ENCODE measurements at places on chromosomes 16 and 17. TPM values are rescaled to one million over a fixed set of nuclear protein-coding genes. Genes with fewer than 3 reads are reported as not detected.
A peak's percentile ranks its signal among the peaks of the same experiment; 100 is the strongest.

The OR3A3 gene
- not detected for total RNA-seq

The PFN1 gene
- 70.8 TPM for total RNA-seq

The CDK5R1 gene
- 88.1 TPM for total RNA-seq

GRCh38 chr17:57379895-57380434, 123.6 kb downstream of the MSI2 start:
- no peak for DNase-seq

The CLUH gene
- total RNA-seq = 30.2 TPM

GRCh38 chr16:78155791-78156345, 56.4 kb downstream of the WWOX start:
- DNase-seq = peak; percentile 16

- DNase-seq = no peak
These were observed 44.7 kb downstream of the IL21R start for GRCh38 chr16:27446721-27447120.

DNA sequence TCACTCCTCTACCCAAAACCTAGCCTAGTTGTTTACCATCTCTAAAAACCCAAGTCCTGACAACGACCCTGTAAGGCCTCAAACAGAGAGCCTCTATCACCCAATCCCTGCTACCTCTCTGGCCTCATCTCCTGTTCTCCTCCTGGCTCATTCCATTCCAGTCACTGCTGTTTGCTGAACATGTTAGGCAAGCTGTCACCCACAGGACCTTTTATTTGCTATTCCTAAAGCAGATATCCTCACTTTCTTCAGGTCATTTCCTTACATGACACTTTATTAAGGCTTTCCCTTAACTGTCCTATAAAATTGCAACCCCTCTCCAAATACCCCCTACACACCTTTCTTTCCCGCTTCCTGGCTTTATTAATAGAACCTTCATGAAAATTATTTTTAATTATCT, 85.1 kb downstream of the KANSL1 start:
- DNase-seq = no peak

DNA sequence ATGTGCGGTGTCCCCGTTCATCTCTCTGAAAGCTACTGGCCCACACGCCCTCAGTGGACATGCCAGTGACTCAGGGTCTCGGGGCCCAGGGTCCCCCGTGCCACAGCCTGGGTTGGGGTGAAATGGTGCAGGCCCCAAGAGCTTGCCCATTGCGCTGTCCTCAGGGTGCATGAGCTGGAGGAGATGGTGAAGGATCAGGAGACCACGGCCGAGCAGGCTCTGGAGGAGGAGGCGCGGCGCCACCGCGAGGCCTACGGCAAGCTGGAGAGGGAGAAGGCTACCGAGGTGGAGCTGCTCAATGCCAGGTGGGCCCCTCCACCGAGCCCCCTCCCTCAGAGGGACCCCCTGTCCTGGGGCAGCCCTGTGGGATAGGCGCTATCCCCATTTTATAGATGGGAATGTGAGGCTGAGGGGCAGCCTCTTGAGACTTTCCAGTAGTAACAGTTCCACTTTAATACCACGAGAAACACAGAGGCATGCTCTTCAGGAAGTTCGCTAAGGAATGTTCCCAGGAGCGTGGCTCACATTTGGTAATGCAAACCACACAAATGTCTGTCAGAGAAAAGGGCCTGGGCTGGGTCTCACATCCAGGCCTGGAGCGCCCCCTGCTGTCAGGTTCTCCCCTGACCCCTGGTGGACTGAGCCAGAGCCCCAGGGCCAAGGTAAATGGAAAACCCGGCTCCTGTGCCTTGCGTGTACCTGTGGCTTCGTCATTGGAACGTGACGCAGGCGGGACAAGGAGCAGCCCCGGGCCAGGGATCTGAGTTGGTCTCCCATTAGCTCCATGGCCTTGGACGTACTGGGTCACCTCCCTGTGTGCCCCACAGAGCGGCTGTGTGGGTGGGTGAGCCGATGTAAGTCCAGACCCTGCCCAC, 133.7 kb downstream of the RAB11FIP4 start:
- DNase-seq = peak; percentile 82

GRCh38 chr17:80331820-80332219, 71.2 kb downstream of the RNF213 start:
- DNase-seq = no peak

- DNase-seq = no peak
These were observed 26.8 kb downstream of the GNA13 start for GRCh38 chr17:65029605-65030336.

The ZNF785 gene
- 23.8 TPM for total RNA-seq

The NPIPA5 gene
- total RNA-seq = 1.3 TPM

The CCDC154 gene
- 1.00 TPM for total RNA-seq

DNA sequence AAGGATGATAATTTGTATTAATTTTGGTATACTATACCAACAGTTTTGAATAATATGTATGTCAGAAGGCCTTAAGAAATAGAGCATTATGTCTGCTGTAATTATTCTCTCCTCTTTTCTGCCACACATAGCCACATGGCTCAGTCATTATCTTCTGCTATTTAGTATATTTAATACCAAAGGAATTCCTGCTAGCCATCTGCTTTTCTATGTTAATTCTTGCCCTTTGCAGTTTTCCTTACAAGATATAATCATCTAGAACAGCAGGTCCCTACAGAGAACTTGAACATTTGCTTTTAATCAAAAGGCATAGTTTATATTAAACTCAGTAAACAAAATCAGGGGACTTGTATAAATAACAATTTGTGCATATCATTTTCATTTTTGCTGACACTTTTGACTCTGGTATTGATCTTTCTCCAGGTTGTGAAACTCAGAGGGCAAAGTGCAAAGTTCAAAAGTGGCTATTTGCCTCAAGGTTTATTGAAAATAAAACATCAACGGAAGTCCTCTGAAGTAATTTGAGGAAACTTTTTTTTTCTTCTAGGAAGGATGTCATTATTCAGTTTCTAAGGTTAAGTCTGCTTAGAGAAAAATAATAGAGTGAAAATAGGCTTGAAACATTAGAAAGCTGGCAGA, 702.0 kb downstream of the KCNJ2 start:
- DNase-seq = no peak
